ENCODE measurements at places on chromosomes 11 and 22.

DNA sequence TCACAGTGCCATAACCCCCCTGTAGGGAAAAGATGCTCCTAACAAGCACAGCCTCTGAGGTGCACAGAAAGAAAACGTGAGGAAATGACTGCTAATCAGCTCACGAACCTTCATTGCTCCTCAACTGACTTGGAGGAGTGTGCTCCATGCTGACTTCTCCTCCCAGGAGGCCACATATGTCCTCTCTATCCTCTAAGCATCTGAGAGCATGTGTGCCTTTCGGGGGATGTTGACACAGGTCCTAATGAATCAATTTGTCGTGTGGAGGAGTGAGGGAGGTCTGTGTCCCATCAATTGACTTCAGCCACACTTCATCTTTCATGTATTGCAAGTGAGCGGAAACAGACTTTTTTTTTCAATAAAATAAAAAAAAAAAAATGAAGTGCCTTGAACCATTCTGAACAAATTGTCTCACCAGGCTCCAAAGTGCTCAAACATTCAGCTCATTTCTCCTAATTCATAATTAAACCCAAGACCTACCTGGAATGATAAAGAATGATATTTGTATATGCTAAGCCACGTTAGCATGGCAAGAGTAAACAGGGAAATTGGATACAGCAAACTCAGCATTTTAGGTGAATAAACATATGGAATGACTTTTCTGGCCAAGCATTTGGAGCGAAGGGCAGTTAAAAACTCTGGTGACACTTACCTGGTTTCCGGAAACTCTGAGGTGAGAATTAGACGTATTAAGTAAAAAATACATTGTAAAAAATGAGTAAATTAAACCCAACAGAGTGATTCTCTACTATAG, 317.6 kb upstream of the FAT3 start:
- DNase-seq, result no peak

DNA sequence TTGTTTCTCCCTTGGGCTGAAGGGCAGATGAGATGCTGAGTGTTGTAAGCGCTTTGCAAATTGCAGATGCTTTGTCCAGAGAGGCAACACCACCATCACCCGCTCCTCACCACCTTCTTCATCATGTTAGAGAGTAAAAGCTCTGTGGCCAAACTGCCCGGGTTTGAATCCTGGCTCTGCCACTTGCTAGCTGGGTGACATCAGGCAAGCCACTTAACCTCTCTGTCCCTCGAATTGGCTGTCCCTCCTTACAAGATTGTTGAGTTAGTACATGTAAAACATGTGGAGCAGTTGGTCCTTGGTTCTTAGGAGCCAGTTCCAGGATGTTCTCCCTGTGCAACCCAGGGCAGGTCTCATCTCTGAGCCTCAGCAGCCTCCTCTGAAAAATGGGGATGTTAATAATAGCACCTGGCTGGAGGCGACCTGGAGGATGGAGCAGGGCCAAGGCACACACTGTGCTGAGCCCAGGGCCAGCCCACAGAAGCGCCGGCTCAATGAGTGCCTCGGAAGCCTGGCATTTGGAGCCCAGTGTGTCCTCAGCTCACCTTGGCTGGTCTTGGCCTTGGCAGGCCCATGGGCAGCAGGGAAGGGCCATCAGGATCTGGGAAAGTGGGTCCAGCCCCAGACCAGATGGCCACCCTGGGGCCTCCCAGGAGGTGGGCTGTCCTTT, 10.5 kb downstream of the C11orf86 start:
- no peak for DNase-seq

DNA sequence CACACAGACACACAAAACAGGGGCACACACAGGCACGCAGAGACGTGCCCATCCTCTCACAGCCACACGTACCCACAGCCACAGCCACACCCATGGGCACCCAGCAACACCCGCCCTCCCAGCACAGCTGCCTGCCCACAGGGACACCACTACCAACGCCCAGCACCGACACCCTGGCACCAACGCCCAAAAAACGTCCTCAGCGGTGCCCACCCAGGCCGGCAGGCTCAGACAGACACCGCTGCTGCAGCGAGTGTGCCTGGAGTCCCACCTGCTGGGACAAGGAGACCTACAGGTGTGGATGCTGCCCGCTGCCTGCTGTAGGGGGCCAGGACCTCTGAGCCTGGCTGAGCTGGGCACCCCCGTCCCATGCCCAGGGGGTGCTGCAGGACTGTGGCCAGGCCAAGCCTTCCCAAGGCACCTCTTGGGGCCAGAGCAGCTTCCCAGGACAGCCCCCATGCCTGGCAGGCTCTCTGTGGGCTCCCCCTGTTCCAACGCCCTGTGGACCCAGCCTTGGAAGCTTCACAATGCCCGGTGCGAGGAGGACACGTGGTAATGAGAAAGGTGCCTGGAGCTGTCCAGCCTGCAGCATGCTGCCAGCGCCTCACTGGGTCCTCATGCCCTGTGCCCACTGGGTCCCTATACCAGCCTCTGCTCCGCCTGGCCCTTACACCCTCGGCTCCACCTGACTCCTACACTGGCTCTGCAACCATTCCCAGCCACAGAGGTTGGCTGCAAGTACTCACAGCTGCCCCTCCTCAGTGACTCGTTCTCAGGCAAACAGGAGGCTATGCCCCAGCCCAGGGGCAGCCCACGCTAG, 45.8 kb upstream of the TH start:
- no peak for DNase-seq

- DNase-seq, result no peak
These were observed 58.4 kb downstream of the ABTB2 start for GRCh38 chr11:34299284-34299972.

DNA sequence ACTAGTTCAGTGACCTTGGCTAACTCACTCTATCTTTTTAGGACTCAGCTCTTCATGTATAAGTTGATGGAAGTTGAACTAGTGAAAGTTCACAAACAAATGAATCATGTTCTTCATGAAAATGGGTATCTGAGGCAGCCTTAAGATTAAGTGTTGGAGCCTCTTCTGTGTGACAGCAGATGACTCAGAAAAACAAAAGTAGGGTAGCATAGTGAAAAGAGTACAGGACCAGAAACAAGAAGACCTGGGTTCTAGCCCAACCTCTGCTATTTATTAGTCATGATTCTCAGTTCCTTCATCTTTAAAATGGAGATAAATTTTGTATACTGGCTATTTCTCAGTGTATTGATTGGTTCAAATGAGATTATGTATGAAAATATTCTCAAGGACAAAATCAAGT, 60.2 kb downstream of the USP35 start:
- DNase-seq, result no peak

DNA sequence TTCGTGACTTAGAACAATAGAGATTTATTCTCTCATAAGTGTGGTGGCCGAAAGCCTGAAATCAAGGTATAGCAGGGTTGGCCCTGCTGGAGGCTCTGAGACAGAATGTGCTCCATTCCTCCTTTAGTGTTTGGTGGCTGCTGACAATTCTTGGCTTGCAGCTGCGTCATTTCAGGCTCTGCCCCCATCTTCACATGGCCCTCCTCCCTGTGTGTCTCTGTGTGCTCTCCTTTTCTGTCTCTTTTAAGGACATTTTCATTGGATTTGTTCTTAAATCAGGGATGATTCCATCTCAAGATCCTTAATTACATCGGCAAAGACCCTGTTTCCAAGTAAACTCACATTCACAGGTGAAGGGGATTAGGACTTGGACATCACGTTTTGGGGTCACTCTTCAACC, 10.2 kb upstream of the APOL6 start:
- no peak for DNase-seq

DNA sequence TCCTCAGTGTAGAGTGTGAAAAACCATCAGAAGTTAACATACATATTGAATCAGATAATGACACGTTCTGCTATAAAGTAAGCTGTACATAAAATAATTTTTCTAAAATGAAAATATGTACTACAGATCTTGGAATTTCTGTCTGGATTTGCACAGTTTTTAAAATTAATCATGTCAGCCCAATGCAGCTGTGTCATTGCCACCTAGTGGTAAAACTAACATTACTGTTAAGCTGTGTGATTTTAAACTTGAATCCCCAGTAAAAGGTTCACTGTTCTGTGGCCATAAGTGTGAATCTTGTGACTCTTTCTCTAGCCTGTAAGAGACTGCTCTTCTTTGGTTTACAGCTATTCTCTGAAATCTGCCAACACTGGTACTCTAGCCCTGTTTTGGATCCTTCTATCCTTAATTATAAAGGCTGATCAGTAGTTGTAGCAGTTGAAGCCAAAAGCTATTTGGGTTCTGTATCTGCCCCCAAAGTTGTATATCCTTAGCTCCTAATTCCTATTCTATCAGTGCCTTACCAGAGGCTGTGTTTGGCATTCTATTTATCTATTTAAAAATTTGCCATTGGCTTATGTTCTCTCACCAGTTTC, 4.0 kb downstream of the JRKL start:
- DNase-seq, result no peak

GRCh38 chr11:34405079-34405858, 33.5 kb upstream of the CAT start:
- no peak for DNase-seq

DNA sequence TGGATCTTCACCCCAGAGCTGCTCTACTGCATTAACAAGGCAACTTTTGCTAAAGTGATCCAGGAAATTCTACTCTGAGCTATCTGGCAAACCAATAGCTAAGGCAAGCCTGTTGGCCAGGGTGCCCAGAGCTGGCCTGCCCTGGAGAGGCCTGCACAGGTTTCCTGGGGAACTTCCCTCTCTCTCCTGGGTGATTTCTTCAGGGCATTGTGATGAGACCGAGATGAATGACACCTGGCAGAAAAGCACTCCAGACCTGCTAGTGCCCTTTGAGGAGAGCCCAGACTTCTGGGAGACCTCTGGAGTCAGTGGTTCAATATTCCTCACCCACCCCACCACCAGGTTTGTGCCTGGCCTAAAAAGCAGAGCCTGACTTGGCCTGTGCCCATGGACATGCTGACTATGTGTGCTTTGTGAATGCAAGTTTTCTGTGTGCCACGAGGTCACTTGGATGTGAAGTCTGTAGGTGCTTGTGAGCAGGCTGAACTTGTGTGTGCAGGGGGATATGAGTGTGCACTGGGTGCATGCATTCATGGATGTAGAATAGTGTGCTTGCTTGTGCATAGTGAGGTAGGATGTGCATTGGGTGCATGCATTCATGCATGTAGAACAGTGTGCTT, 4.4 kb upstream of the APLNR start:
- DNase-seq, result no peak

DNA sequence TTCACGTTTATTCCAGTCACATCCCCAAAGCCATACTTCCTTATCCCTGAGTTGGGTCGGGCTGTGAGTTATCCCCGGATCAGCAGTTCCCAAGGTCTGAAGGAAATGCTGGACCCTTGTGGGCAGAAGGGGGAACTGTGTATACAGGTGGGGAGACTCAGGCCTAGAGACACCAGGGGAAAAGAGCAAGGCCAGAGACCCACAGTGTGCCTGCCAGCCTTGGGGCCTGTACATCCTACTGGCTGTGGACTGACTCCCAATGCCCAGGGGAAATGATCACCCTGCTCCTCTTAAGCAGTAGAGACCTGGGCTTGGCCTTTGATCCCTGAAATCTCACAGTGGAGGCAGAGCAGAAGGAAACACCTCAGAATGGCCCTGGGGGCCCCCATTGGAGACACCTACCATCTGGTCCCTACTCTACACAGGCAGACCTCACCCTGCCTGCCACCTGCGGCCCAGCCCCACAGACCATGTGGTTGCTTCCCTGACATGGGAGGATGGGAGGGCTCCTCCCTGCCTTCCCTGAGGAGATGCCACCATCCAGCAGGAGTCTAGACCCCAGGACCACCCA, 1.3 kb downstream of the SELENOM start:
- no peak for DNase-seq

DNA sequence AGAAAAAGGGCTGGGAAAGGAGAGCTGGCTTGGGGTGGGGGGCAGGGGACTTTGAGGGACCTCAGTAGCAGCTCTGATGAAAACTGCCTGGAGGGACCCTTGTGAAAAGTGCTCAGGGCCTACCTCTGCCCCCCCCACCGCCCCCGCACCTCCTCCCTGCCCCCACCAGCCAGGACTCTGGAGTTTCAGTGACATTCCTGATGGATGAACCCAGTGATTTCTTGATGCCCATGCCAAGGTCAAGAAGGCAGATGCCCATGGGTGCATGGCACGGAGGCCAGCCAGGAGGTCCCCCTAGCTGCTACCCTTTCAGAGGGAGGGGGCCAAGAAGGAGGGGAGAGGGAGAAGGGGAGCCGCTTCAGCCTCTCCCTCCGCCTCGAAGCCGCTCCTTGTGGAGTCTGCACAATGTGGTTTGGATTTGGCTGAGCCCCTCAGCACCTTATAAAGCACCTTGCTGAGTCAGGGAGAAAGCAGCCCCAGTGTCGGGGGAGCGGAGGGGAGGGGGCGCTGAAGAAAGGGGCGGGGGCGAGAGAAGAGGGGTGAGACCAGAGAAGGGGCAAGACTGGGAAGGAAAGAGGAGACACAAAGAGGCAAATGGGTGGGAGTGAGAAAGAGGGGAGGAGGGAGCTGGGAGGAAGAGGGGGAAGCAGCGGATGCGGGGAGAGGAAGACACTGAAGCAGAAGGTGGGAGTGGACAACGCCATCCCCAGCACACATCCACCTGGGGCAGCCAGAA, 2.1 kb upstream of the CLCF1 start:
- no peak for DNase-seq

DNA sequence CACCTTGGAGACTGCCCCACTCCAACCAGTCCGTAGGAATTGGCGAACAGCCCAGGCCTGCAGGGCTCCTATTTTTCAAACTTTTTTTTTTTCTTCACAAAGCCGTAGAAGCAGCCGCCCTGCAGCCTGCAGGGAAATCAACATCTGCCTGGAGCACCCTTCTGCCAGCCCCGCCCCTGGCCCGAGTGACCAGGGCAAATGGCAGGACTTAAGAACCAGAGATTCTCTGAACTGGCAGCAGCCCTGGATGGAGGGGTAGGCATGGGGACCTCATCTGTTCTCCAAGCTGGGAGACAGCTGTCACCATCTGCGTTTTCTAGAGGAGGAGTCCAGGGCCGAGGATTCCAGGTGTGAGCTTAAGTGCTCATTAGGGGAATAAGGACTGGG, 5.6 kb downstream of the SCN2B start:
- DNase-seq, result no peak

- no peak for DNase-seq
These were observed 5.4 kb downstream of the MCHR1 start for GRCh38 chr22:40684728-40685127.

DNA sequence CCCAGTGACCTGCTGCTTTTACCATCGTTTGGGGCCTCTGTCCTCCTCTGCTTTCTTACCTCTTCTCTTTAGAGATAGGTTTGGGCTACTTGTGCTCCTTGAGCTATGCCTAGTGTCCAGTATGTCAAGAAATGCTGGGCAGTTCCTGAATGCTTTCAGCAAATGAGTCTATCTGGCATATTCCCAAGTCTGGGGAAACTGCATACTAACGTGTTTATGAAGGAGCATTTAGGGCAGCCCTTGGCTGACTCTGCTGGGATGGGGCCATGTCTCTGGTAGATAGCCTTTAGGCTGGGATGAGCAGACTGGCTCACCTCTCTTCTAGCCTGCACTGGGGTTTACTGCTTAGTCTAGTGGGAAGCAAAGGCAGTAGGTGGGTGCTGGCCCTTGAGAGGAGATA, 43.7 kb upstream of the SUSD2 start:
- DNase-seq, result no peak
